BJ (cell line): ENCODE measurements at places on chromosomes 12 and 14. TPM values are rescaled to one million over a fixed set of nuclear protein-coding genes. Genes with fewer than 3 reads are reported as not detected.

C2CD5 gene
- 11.0 and 21.8 TPM in 2 replicates for polyA plus RNA-seq

IFNG-AS1 gene
- polyA plus RNA-seq, result not detected in 2 replicates

AVPR1A gene
- polyA plus RNA-seq, result not detected in 2 replicates

CISTR gene
- polyA plus RNA-seq, result not detected in 2 replicates

ASB8 gene
- 31.1 and 34.4 TPM in 2 replicates for polyA plus RNA-seq

RNFT2 gene
- polyA plus RNA-seq, result 1.1 and 1.2 TPM in 2 replicates

IFI27 gene
- 4.1 and 6.5 TPM in 2 replicates for polyA plus RNA-seq

TAS2R10 gene
- 0.07 and 0.17 TPM in 2 replicates for polyA plus RNA-seq

SLC24A4 gene
- not detected in 2 replicates for polyA plus RNA-seq

SDR9C7 gene
- not detected in 2 replicates for polyA plus RNA-seq
